ENCODE measurements at places on chromosomes 11 and 22.

- no peak for DNase-seq
Observed at GRCh38 chr11:61416941-61417340, 12.8 kb downstream of the CPSF7 start.

DNA sequence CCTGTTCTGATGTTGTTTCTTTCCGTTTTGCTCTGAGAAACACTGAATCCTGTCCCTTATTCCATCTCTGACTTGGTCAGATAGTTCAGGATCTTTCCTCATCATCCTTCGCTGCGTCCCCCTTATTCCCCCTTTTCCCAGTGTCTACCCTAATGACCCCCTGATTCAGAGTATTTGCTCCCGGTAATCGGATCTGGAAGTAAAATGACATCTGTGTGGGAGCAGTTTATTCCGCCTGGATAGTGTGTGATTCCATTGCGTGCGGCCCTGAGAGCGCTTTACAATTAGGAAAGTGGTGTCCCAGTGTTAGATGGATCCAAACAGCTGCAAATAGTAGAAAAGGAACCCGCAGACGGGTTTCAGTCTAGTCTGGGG lies 606 bp downstream of the DRG1 start:
- no peak for DNase-seq

DNA sequence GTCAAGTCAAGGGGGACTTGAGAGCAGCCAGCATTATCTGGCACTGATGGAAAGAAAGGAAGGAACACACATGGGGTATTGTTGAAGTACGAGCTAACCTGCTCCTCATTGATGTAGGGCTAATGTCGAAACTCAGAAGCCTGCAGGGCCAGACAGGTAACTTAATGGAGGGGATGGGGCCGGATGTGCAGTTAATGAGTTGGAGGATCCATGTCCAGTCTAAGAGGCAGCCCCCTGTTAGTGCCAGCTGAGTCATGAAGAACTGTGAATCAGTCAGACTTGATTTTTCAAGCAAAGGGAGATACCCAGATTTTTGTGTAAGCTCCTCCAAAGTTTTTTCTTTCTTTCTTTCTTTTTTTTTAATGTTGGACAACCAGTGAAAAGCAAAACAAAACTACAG lies 65.6 kb downstream of the CECR2 start:
- DNase-seq, result no peak

GRCh38 chr11:19283991-19284390 lies 43.2 kb upstream of the E2F8 start:
- DNase-seq, result no peak

- DNase-seq, result no peak
Observed at GRCh38 chr22:42651134-42651533, 1.9 kb upstream of the CYB5R3 start.

- no peak for DNase-seq
Observed at GRCh38 chr11:69130654-69131053, 25.1 kb upstream of the SMIM38 start.

DNA sequence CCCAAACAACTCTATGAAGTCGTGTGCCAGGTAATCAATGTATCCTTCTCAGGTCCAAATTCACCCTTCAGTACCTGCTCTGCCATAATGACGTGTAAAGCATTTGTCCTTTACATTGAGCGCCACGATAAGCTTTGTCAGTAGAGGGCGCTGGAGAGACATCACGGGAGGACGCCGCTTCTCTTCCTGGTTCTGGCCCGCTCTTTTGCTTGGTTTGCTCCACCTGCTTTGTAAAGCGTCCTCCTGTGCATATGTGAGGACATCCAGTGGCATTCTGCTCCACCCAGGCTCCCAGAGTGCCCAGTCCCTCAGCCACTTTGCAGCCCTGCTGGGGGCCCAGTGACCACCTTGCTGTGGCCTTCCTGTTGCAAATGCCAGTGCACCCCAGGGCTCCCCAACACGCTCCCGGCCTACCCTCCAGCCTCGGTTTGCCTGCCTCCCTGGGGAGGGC lies 61.1 kb downstream of the WT1 start:
- peak; percentile 8 for DNase-seq

DNA sequence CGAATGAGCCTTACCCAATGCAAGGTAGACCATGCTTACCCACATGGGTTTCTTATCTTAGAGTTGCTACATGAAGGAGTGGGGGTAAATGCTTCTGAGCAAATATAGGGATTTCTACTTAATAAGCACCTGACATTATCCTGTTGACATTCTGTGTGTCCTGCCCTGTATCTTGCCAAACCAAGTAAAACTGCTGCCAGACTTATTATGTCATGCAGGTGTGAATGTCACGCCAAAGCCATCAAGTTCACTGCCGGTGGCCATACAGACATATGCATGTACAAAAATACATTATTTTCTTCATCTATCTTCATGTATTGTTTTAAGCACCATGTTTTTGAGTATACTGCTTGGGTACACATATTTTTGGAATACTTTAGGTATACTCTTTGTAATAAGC lies 70.2 kb downstream of the NOX4 start:
- no peak for DNase-seq

- no peak for DNase-seq
Observed at GRCh38 chr11:84722583-84723108, 904.5 kb downstream of the DLG2 start.

GRCh38 chr11:36360826-36361415 lies 64.8 kb downstream of the PRR5L start:
- DNase-seq, result no peak

- no peak for DNase-seq
Observed at GRCh38 chr11:23632293-23632692, 772.0 kb upstream of the CCDC179 start.

DNA sequence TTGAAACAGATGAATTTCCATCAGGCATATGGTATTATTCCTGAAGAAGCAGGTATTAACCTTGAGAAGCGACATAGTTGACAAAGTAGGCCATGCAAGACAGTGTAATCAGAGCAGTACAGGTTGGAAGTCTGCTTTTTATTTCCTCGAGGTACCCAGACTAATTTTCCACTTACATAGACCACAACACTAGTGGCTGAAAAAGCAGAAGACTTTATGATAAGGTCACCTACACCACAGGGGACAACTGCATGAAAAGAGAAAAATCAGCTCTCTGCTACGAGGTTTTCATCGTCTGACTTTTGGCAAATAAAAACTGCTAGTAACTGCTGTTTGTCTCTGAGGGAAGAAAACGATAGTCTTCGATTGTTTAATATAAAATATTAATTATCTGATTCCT lies 77.5 kb downstream of the CNTN5 start:
- no peak for DNase-seq

DNA sequence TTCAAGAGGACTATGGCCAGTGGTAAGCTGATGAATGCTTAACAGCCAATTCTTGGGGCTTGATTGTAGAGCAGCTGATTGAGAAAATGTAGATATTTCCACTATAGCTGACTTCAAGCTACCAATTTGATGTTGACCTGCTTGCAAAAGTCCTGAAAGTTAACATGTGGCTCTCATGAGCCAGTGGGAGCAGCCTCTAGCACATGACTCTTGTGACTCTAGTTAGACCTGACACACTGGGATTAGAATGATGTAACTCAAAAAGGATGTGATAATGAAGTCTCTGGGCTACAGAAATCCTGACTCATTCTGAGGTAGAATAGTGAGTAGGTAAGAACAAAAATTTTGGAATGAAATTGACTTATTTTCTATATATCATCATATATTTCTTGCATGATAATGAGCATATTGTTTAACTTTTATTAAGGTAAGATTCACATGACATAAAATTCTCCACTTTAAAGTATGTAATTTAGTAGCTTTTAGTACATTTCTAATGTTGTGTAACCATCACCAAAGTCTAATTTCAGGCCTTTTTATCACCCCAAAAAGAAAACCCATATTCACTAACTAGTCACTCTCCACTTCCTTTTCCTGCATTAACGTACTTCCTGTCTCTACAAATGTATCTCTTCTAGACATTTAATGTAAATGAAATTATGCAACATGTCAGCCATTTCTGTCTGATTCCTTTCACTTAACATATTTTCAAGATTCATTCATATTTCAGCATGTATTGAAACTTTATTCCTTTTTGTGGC lies 16.1 kb upstream of the OR52H1 start:
- DNase-seq, result no peak

DNA sequence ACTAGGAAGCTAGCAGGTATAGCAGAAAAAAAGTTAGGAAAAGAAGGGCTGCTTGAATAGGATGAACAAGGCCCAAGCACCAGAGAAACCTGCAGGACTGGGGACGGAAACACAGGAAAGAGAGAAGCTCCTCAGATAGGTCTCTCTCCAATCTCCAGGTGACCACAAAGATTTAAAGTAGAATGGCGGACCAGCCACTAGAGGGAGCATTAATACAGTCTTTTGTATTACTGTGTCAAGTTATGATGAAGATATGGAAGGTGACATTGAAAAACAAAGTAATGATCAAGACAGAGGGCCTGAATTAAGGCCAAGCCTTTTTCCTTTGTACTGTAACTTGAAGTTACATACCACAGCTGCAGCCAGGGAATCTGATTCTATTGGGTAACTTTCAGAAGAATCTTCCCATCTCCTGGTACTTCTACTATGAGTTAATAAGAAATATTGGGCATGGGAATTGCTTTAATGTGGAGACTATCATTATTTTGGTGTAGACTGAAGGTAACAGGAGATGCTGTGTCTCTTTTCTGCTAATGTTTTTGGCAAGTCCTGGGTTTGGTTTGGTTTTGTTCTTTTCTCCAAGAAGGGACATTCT lies 33.8 kb downstream of the OR2AG2 start:
- peak; percentile 42 for DNase-seq

DNA sequence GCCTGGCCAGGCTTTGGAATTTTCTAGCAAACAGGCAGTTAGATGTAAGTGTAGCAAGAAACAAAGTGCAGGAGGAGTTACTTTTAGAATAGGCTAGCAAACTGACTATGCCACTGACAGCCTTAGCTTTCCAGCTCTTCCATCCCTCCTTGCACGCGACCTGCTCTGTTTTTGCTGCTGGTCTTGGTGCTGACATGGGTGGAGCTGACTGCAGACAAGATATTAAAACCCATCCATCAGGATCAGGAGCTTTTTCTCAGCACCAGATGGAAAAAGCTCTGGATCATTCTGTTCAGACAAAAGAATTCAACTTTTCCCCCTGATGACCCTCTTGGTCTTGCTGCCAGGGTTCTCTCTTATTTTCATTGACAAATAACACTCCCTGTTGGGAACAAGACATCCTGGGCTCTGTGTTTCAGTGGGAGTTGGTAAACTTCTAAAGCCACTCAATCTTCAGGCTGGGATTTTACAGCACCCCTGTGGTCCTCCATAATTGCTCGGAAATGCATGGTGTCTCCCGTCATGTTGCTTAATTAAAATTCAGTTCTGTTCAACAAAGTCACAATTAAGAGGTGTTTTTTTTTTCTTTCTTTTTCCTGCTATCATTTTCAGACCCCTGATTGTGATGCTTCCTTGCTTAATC lies 240.0 kb upstream of the LARGE1 start:
- no peak for DNase-seq

DNA sequence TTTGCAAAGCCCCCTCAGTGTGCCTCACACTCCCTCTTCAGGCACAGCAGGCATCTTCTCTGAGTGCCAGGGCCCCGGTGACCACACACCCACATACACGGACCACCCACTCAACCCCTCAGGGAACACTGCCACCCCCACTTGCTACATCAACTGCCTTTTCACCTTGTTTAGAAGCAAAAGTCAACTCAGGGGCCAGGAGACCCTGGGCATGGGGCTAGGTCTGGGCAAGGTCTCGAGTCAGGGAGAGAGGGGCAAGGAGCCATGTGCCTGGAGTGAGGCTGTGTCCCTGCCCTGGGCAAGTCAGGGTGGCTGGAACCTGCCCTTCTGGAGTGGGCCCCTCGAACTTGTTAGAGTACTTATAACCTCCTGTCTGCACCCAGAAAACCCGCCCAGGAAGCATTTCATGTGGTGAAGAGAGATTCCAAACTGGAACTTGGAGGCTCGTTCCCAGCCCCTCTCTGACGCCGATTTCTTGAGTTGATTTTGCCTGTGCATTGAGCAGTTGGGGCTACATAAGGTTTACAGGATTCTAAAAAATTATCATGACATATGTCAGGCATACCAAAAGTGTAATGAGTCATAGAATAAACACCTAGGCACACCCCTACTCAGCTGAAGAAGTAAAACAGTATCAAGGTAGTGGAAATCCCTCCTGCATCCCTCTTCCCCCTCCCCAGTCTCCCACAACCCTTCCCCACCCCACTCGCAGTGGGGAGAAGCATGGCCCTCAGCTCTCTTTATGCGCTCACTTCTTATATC lies 74.3 kb downstream of the MYEOV start:
- no peak for DNase-seq

DNA sequence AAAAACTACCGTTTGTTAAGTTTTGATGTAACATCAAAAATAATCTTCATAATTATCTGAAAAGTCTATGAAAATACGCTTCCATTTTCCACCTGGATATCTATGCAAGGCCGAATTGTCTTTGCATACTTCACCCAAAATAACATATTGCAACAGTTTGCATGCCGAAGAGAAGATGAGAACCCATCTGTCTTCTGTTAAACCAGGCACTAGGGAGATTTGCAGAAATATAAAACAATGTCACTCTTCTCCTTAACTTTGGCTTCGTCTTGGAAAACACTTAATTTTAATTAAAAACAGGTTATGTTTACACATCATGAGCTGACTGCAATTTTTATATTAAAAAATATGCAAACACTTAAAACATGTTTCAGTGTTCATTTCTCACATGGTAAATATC lies 1325.8 kb downstream of the TBC1D22A start:
- DNase-seq, result no peak

- no peak for DNase-seq
Observed at GRCh38 chr11:70953720-70954119, 298.7 kb downstream of the SHANK2 start.

GRCh38 chr22:46482056-46482675 lies 55.3 kb downstream of the CELSR1 start:
- no peak for DNase-seq

DNA sequence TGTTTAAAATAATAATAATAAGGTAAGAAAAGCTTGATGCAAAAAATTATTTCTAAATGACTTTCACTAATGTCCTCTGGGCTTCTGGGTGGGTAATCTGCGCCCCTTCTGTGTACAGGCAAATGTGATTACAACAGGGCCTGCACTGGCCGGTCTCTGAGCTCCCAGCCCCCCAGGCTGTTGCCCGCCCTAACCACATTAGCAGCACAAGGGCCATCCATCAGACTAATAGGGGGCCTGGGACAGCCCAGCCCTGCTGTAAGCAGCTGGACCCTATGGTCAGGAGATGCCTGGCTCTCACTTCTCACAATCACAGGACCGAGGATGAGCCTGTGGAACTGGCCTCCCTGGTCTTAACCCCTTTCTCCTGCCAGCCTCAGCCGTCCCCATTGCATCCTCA lies 388.4 kb downstream of the BUD13 start:
- no peak for DNase-seq

DNA sequence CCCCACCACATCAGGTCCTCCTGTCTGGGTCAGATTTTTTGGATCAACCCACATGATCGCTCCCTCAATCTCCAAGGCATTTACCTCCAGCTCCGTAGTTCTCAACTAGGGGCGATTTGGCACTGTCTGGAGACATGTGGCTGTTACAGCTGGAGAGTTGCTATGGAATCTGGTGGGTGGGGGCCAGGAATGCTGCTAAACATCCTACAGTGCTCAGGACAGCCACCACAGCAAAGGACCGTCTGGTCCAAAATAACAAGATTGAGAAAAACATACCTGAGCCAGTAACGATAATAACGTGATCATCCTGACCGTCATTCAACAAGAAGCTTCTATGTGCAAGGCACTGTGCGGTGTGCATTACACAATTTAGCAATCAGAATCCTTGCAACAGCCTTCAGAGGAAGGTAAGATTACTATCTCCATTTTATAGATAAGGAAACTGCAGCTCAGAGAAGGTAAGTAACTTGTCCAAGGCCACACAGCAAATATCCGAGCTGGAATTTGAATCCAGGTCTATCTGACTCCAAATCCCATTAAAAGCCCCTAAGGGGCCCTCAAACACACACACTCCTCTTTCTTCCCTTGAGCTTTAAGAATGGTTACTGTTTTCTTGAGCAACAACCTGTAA lies 14.3 kb upstream of the CRY2 start:
- no peak for DNase-seq

- DNase-seq, result no peak
Observed at GRCh38 chr11:33690290-33691065, 10.1 kb downstream of the C11orf91 start.
